ENCODE measurements at places on chromosomes 3 and 15.

DNA sequence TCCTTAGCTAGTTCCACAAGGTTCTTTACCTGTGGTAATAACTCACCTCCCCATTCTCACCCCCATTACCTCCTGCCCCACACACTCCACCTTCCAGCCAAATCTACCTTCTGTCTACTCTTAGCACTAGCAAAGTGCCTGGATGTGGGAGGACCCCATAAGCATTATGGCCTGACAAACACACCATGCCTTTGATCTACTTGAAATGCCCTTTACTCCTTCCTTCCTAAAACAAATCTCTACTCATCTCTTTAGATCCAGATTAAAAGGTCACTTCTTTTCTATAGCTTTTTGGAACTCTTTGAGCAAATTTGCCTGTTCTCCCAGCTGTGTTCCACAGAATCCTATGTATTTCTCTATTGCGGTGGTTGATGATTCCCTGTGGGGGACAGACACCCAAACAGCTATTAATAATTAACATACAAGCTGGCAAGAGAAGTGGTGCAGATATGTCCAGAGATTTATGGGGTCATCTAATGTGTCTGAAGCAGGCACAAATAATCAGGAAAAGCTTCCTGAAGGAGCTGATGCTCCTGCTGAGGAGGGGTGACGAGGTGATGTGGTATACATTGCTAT lies 34.0 kb downstream of the DGKG start:
- no peak for DNase-seq

DNA sequence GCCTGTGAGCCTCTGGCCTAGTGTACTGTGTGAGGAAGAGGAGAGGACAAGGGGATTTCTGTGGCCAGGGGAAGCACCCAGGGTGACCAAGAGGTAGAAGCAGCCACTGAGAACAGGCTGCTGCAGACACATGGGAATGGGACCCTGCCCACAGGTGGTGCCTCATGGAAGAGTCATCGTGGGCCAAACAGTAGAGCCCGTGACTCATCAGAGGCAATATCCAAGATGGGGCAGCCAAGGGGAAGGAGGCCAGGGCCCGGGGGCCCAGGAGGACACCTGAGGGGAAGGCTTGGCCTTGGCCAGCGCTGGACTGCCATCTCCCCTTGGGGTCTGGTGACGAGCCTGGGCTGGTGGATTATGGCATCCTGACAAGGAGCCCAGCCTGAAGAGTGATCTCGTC lies 275.0 kb upstream of the LYSMD4 start:
- DNase-seq, result no peak

GRCh38 chr3:151839313-151839631 lies 25.4 kb downstream of the AADAC start:
- no peak for DNase-seq

DNA sequence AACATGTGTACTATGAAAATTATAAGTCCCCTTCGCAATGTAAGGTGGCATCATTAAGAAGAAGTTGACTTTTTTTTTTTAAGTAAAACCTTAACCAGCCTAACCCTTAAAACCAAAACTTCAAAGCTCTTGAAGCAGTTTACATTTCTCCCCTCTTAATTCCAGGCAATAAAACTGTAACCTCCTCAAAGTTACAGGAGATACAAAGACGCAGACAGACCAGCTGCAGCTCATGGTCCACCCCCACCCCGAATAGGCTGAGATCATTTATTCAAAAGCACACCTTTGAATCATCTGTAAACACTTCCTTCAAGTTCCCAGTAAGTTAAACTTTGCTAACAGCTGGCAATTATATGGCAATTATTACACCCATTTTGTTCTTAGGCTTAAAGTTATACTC lies 414.5 kb downstream of the ERC2 start:
- DNase-seq, result no peak

- DNase-seq, result no peak
Observed at GRCh38 chr3:32442766-32443165, 51.1 kb downstream of the CMTM7 start.

- no peak for DNase-seq
Observed at GRCh38 chr15:77440378-77440999, 19.8 kb downstream of the HMG20A start.

DNA sequence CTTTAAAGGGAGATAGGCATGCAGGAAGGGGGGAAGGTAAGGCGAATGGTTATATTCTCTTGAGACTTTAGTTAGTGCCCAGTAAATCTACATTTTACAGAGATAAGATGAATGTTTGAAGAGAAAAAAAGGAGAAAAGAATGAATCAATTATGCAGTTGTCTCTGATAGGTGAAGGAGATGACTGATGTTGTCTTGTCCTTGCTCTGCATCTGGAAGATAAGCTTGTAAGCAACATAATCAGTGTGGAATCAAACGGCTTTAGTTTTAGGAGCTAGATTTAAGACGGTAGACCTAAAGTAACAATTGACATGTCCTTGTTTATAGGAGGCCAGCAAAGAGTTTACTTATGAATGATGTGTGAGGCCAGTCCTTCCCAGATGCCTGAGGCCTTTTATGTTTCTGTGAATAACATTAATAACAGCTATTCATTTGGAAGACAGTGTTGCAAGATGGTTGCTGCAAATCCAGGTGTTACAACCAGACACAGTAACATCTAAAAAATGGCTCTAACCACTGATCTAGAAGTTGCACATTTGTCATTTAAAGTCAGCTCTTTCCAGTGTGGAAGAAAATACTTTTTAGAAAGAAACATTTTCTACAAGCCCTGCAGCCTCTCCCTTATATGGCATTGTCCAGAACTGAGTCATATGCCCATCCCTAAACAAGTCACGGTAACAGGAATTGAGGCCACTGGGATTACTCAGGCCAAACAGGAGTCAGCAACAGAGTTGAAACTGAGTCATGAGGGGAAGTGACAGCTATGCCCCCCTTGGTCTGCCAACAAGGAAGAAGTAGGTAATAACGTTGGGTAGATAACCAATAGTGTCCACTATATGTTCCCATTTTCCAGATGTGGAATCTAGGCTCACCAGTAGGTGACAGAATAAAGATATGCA lies 77.5 kb upstream of the FBN1 start:
- no peak for DNase-seq

DNA sequence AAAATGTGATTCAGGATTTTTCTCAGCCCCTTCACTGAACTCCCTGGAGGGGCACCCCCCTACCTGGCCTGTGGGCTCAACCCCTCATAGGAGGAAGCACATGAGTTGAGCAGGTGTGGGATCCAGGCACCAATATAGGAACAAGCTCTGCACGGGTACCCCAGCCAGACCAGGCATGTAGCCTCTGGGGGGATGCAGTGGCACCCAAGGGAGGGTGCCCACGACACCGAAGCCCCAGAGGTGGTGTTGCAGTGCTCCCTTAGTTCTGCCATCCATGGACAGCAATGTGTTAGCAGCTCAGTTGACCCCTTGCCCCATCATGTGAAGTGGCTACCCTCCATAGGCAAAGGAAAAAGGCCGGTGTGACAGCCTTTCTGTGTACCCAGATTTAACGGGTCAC lies 30.9 kb upstream of the BCHE start:
- no peak for DNase-seq

DNA sequence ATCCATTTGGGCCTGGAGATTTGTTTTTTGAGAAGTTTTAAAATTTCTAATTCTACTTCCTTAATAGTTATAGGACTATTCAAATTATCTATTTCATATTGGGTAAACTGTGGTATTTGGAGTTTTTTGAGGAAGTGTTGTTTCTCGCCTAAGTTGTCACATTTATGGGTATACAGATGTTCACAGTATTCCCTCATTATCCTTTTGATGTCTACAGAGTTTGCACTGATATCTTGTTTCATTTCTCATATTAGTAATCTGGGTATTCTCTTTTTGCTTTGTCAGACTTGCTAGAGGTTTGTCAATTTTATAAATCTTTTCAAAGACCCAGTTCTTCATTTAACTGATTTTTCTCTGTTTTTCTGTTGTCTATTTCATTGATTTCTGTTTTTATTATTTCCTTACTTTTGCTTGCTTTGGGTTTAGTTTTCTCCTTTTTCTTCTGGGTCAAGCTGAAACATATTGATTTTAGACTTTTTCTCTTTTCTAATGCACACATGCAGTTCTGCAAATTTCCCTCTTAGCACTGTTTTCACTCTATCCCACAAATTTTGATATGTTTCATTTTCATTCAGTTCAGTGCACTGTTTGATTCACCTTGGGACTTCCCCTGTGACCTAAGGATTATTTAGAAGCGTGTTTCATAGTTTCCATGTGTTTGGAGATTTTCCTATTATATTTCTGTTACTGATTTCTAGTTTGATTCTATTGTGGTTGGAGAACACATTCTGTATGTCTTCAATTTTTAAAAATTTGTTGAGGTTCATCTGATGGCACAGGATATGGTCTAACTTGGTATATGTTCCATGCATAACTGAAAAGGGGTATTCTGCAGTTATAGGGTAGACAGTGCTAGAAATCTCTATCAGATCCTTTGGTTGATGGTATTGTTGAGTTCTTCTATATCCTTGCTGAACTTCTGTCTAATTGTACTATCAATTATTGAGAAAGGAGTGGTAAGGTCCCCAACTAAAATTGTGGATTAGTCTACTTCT lies 79.6 kb downstream of the SUMF1 start:
- no peak for DNase-seq

DNA sequence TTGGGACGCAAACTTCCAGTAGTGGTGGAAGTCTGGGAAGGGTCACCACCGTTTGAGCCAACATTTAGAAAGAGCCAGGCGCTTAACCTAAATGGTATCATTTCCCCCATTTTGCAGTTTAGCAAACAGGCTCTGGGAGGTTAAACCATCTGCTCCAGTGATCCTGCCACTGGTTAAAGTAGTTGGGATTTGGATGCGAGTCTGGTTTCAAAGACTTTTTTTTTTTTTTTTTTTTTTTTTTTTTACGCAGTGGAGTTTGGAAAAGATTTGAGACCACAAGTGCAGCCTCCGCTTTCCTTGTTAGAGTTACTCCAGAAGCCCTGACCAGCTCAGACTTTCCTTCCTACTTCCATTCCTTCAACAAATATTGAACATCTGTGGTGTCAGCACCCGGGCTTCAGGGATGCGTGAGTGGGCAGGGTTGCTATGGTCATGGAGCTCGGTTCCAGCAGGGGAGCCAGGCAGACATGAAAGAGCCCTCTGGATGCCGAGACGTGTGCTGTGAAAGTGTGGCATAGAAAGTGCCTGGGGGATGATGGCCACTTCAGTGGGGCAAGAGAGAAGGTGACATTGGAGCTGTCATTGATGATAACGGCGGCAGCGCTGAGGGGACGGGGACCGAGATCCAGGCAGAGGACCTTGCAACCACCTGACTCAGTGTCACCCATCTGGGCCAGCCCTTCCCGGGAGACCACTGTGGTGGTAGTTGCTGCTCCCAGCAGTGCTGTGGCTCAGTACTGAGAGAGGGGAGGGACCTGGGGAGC lies 1.1 kb upstream of the RNU6-1 start:
- no peak for DNase-seq

- no peak for DNase-seq
Observed at GRCh38 chr15:94174399-94174802, 57.0 kb upstream of the MCTP2 start.

- peak; percentile 10 for DNase-seq
Observed at GRCh38 chr3:192957441-192958021, 39.9 kb upstream of the MB21D2 start.

DNA sequence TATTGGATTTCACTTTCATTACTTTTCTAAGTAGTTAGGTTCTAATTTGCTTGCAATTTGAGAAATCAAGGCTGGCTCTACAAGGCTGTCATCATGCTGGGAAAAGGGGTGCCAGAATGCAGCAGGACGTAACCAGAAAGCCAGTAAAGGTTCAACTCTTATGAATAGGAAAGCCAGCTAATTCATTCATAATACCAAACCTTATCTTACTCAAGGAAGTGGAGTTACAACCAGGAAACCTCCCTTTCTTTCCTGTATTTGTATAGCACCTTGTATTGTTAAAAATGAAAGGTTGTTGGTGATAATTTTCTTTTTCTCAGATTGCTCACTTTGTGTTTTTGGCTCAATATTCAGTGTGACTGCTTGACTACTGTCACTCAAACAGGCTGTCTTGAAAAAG lies 109.4 kb downstream of the FILIP1L start:
- DNase-seq, result no peak

GRCh38 chr15:85036716-85037115 lies 55.1 kb downstream of the PDE8A start:
- DNase-seq, result no peak

DNA sequence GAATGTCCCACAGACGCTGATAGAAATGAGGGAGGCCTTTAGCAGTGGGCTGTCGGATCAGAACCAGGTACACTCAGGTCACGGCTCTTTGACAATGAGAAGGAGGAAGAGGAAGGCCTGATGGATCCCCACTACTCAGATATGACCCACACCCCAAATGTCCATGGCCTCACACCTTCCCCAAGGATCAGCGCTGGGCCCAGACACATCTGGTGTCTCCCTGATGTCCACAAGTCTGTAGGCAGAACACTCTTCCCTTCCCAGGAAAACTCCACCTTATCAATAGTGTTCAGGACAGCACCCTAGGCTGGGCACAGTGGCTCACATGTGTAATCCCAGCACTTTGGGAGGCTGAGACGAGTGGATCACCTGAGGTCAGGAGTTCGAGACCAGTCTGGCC lies 33.3 kb upstream of the SFMBT1 start:
- DNase-seq, result no peak

DNA sequence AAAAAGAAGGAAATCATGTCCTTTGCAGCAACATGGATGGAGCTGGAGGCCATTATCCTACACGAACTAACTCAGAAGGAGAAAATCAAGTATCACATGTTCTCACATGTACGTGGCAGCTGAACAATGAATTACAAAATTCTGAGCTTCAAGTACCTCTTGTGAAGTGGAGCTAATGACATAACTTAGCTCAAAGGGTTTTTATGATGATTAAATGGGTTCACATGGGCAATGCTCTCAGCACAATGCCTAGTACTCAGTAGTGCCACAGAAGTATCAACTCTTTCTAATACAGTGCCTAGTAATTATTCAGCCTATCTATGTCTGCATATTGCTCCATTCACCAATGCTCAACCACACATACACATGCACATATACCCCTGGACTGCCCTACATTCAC lies 407.5 kb upstream of the WNT5A start:
- DNase-seq, result no peak

Measured in activated naive CD4-positive, alpha-beta T cell treated with Interleukin-2 at 50 U/mL for 16 hours (primary cell).